Esophagus squamous epithelium (tissue), 5 donors: ENCODE measurements at places on chromosomes 6 and 20. TPM values are rescaled to one million over a fixed set of nuclear protein-coding genes. Genes with fewer than 3 reads are reported as not detected.

Gene FOXC1
- total RNA-seq: 2.9 TPM

Gene CCN5
- total RNA-seq: 39.5 TPM

Gene KCNK5
- 10.5 TPM for total RNA-seq

Gene PTCHD4
- total RNA-seq: not detected

Gene ID4
- 12.9 TPM for total RNA-seq

Gene ANGPT4
- total RNA-seq: 0.38 TPM
